NCI-H187 treated with DMSO at 0.1 percent for 48 hours (cell line): ENCODE measurements at places on chromosomes 1 and 21.

DNA sequence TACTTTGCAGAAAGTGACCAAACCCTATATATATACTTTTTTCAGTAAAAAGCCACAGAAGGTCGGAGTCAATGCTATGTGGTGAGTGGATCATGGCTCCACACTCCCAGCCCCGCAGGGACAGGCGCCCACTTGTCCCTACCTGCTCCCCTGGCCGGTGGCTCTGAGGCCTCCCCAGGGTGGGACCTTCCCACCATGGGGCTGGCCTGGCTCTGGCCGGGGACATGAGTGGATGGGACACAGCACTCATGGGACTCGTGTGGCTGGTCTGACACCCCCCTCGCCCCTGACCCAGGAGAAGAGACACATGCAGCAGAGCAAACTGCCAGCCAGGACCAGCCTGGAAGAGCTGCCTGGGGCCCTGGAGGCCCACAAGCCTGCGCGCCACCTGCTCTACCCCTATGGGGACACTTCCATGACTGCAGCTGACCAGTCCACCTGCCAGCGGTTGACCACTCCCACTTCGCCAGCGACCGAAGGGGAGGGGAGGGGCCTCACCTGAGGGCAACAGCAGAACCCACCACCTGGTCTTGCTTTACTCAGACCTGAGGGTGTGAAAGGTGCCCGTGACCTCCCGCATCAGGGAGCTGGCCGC is 2.2 kb downstream of the SPATC1L start:
- DNase-seq, result no peak

DNA sequence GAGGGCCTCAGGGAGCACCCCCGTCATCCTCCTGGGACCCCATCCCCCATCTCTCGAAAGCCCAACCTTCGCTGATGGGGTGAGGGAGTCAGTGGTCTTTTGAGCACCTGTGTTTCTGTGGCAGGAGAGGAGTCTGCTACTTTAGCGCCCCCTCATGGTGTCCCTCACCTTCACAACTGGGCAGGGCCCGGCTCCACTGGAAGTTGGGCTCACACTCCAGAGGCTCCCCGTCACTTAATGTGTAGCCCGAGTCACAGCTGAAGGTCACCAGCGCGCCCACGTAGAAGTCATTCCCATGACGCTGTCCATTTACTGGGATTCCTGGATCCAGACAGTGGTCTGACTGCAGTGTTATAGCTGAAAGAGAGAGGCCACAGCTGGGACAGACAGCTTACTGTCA is 139.5 kb upstream of the HMGB4 start:
- DNase-seq, result no peak

DNA sequence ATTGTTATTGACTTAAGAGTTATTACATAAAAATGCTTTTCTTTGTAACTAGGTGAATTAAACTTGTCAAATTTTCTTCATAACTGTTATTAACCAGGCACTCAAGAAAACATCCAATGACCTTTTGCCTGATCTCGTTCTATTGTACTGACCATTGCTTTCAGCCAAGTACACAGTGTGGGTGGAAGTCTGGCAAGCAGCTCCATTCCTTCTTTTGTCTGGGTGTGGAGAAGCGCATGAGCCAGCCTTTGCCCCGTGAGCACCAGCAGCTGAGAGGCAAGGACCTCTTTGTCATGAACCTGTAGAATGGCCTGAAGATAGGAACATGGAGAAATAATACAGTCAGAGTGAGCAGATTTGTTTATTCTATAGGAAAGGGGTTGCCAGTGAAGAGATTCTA is 57.5 kb downstream of the IARS2 start:
- DNase-seq, result no peak

DNA sequence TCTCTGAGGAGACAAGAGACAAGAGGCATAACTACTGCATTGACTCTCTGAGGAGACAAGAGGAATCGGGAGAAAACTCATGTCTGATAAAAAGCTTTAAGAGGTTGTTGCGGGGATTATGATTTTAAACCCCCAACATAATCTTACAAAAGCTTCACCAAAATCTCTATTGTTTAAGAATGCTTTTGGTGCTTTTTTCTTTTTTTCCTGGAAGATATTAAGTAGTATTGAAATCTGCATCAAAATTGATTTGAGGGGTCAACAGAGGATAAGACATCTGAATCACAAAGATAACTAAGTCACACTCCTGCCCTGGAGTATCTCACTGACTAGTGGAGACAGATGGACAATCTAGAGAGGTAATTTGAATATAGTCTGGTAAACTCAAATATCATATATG is 115.6 kb upstream of the MROH9 start:
- DNase-seq, result no peak

GRCh38 chr1:98920441-98921110 is 84.1 kb downstream of the PLPPR5 start:
- DNase-seq, result no peak

GRCh38 chr1:228884196-228884595 is 148.9 kb downstream of the RHOU start:
- DNase-seq, result no peak

DNA sequence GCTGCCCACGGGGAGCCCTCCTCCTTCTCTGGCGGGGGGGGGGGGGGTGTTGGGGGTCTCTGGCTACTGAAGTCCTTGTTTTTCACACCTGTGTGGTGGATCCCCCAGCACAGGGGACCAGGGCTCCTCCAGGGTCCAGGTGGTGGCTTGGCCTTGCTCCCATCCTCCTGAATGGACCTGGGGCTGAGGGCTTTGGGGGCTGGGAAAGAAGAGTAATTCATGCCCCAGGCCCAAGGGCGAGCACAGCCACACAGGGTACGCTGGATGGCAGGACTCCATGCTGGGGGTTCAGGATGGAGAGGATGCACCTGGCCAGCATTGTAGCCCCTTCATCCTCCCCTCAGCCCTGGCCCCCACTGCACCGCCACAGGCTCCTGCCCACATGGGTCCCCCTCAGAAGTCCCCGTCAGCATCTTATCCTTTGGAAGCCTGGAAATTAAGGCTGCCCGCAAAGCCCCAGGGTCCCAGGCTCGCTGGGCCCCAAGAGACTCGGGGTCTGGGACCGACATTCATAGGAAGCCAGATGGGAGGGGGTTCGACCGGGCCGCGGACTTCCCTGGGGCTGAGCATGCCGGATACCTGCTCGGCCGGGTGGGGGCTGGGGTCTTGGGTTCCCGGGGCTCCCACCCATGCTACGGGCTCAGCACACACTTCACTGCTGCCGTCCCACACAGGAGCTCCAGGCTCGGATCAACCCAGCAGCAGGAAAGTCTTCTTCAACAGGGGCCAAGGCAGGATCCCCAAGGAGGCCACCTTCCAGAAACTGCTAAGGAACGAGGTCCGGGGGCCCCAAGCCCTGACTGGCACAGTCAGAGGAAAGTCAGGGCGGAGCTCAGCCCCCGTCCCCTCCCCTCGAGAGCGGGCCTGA is 49.0 kb upstream of the ACTRT2 start:
- DNase-seq, result no peak

DNA sequence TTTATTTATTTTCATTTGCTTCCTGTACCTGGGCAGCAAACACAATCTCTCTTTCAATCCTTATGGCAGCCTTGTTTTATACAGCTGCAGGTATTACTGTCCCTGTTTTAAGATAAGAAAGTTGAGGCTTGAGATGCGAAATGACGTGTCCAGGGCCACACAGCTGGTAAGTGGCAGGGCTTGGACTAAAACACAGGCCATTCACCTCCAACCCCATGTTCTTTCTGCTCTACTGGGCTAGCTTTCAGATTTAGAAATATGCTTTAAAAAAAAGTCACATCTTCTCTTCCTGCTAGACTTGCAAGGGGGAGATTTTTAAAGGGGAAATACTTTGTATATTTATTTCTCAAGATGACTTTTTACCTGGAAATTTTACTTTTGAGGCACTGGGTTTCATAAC is 62.8 kb downstream of the CNST start:
- DNase-seq, result no peak

GRCh38 chr1:77498918-77499317 is 183.5 kb downstream of the ZZZ3 start:
- DNase-seq, result no peak

DNA sequence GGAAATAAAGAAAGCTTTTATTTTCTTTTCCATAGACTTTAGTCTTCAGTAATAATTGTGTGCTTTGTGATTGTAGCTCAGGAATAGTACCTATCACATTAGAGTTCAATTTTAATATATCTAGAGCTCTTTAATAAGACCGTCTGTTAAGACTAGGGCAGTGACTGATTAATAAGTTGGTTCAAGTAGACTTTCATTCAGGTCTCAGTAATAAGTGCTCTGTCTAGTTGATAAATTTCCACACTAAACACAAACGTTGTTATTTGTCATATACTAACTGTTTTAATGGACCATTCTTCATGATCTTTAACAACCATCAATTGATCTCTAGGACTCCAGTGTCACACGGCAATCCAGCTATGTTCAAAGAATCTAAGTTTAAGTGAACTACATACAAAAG is 474.5 kb upstream of the ADGRL2 start:
- no peak for DNase-seq

- no peak for DNase-seq
These were observed 39.1 kb upstream of the KIF21B start for GRCh38 chr1:201062511-201063091.

DNA sequence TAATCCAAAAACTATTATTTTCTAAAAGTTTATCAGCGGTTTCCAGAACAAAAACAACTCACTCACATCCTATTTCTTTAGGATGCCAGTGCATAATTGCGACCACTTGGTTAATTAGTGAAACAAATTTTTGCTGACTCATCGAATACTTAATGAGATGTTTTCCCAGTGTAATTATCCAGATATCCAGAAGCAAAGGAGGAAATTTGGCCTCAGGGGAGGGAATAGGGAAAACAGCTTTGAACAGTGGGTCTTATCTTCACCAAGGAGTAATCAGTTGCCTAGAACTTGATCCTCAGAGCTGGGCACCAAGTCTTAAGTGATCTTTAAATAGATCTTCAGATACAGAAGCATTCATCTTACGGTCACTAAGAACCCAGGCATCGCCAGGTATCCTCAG is 24.3 kb downstream of the STYXL2 start:
- DNase-seq, result no peak

DNA sequence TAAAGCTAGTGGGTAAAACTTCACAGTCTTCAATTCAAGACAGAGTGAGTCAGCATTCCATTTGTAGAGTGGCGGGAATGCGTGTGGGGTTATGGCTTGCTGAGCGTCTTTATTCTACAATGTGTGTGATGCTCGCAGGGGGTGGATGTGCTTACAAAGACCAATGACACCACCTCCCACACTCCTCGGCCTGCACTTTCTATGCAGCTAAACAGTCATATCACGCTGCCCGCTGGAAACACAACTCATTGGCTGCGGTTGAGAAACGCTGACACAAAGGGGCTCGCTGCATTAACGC is 298.5 kb downstream of the PCP4 start:
- no peak for DNase-seq

- DNase-seq, result no peak
These were observed 57.4 kb downstream of the MEGF6 start for GRCh38 chr1:3553940-3554223.

- no peak for DNase-seq
These were observed 39.0 kb upstream of the ARHGEF16 start for GRCh38 chr1:3415260-3416090.

DNA sequence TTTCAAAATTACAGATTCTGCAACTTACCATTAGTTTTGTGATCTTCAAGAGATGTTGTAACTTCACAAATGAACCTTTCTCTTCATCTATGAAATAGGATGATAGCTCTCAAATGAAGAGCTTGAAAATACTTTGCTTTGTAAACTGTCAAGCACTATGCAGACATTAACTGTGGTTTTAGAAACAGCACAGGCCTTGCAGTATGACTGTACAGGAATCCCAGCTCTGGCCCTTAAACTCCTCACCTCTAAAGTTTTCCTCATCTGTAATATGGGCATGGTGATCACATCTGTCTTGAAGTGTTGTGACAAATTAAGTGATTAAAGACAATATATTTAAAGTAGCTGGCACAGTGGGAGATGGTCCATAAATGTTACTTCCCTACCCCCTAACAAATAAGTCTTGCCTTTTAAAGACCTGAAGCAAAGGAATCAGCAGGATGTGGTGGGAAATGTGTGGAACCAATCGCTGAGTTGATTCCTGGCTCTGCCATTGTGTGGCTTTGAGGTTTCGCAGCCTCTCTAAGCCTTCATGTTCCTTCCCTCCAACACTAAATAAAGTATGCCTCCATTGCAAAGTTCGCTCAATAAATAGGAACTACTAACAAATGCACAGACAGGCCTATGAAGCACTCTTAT is 5.5 kb upstream of the PTP4A2 start:
- DNase-seq, result no peak

GRCh38 chr1:27445177-27445936 is 44.6 kb downstream of the WASF2 start:
- no peak for DNase-seq

GRCh38 chr1:184576822-184577221 is 177.8 kb downstream of the EDEM3 start:
- no peak for DNase-seq

DNA sequence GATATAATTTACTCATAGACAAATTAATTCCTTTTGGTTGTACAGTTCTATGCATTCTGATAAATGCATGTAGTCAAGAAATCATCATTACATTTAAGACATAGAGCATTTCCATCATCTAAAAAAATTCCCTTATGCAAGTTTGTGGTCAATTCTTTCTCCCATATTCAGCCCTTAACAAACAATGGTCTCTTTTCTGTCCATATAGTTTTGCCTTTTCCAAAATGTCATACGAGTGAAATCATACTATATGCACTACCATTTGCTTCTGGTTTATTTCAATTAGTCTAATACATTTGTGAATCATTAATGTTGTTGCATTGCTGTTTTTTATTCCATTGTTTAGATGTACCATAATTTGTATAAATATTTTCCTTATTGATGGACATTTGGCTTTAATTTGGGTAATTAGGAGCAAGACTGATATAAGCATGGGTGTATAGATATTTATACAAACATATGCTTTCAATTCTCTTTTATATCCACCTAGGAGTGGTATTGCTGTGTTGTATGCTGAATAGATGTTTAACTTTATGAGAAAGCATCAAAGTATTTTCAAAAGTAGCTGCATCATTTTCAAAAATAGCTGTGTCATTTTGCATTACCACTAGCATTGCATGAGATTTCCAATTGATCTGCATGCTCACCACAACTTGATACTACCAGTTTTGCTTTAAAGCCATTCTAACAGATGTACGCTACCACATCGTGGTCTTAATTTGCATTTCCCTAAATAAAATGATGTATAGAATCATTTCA is 397.0 kb upstream of the ADAMTS5 start:
- DNase-seq, result no peak

DNA sequence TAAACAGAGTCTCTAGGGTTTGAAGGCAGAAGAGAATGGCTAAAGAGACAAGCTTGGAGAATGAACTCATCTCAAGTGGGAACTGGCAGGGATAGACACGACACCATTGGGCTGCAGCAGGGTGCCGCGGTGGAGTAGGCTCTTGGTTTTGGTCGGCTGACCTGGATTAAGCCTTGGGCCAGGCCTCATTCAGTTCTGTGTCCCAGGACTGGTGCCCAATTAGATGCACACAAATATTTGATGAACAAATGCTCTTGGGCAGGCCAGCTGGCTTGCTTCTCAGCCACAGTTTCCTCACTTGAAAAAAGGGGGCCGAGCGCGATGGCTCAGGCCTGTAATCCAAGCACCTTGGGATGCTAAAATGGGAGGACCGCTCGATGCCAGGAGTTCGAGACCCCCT is 53.4 kb upstream of the CITED4 start:
- no peak for DNase-seq
